ENCODE measurements at places on chromosomes 12 and 14.
A peak's percentile ranks its signal among the peaks of the same experiment; 100 is the strongest.

GRCh38 chr14:90280096-90280495 lies 23.7 kb downstream of the PSMC1 start:
- DNase-seq, result no peak

GRCh38 chr14:67018720-67019119 lies 170.5 kb upstream of the GARIN2 start:
- DNase-seq, result no peak

- DNase-seq, result no peak
These were observed 247.0 kb downstream of the PHLDA1 start for GRCh38 chr12:75784591-75784990.

DNA sequence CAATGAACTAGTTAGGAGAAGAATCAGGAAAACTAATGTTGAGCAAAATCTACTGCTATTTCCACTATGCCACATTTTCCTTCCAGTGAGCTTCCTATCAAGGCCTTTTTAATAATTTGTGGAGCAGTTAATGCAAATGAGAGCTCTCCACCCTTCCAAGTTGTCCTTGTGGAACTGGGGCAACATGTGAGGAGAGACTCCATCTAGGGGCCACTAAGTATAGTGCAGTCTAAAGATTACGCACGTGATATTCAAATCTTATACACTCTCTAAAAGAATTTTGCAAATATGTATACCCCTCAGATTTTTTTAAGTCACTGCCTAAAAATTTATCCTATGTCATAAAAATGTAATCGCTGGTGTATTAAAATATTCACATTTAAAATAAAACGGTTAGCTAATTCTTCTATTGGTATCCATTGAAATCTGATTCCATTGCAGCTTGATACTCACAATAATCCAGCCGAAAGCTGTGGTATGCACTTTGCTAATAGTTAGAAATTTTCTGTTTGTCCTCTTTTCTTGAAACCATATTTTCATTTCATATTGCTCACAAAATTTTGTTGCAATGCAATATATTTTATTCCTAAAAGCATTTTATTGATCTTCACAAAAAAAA lies 100.1 kb downstream of the PAH start:
- no peak for DNase-seq

GRCh38 chr12:106671840-106672239 lies 89.0 kb downstream of the RFX4 start:
- no peak for DNase-seq

DNA sequence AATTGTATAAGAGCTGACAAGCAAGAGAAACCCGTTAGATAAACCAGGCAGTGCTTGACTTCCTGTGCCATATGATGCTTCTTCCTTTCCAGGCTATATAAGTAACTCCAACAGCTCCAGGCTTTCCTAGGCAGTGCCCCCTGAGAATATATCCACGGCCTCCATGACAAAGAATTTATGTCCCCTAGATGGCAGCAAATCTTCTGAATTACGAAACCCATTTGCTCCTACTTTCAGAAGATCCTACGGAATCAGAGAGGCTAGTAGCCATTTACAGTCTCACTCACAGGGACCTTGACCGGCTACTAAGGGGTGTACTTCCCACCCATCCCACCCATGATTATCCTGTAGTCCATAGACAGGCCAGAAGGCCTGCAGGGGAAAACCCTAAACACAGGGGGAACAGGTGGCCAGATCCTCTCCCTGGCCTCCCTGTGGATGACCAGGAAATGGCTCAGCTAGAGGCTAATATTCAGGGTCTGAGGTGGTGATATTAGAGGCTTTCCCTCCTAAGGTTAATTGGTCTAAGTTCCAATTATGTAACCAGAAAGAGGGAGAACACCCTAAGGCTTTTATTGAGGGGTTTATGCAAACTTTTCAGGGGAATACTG lies 77.2 kb upstream of the DCD start:
- DNase-seq, result no peak

GRCh38 chr14:72929316-72930080 lies 3.2 kb downstream of the DCAF4 start:
- DNase-seq, result no peak

- peak; percentile 13 for DNase-seq
These were observed 226.2 kb upstream of the CRY1 start for GRCh38 chr12:107319533-107320032.

DNA sequence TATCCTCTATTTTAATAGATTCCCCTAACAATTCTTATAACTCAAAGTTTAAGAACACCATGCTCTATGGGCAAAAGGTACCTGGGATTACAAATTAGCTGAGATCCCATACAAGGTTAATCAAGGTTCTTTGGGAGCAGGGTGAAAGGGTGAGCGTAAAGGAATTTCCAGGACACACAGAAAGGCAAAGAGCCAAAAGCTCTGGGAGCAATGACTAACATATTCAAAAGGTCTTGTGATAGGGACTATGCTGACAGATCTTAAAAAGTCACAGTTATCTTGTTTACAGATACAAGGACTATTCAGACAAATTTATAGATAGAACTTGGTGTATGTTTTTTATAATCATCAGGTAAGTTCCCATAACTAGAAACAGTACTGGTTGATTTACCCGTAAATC lies 19.5 kb upstream of the PPFIBP1 start:
- DNase-seq, result no peak

- DNase-seq, result no peak
These were observed 143.6 kb upstream of the OTX2 start for GRCh38 chr14:56953884-56954283.

DNA sequence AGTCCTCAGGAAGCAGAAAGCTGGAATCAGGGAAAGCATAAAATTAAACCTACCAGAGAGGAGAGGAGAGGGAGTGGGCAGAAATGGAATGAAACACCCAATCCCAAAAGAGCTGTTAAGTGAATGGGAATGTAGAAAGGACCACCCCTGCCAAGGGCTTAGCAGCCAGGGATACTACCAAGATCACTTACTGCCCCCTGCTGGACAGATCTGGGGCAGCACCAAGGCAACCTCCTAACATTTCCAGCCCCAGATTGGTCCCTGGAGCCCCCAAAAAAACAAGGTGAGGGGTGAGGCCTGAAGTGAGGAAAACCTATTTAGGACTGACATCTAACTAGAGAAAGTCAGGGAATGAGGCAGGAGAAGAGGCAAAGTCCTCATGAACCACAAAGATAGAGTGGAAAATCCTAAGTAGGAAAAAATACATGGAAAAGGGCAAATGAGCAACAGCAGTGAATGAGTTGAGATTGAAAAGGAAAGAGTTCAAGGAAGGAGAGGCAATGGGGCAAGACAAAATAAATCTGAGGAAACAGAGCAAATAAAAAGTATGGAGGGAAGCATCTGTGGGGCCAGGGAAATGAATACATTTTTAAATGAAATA lies 11.2 kb upstream of the FKBP11 start:
- peak; percentile 82 for DNase-seq

DNA sequence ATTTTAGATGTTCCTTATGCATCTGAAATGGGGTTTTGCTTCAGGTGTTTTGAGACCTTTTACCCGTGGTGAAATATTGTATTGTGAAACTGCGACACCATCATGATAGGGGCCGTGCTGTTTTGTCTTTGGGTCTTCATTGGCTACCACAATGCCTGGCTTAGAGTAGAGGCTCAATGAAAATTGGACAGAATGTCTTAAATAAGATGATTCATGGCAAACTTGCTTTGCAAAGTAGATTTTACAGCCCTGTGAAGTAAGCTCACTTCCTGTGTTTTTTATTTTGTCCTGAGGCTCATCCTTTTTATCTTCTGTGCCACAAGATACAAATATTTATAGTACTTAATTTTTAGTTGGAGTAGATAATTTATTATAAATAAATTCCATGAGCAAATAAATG lies 111.3 kb upstream of the FRMD6 start:
- DNase-seq, result no peak

- no peak for DNase-seq
These were observed 276.3 kb downstream of the DUSP6 start for GRCh38 chr12:89075880-89076540.

DNA sequence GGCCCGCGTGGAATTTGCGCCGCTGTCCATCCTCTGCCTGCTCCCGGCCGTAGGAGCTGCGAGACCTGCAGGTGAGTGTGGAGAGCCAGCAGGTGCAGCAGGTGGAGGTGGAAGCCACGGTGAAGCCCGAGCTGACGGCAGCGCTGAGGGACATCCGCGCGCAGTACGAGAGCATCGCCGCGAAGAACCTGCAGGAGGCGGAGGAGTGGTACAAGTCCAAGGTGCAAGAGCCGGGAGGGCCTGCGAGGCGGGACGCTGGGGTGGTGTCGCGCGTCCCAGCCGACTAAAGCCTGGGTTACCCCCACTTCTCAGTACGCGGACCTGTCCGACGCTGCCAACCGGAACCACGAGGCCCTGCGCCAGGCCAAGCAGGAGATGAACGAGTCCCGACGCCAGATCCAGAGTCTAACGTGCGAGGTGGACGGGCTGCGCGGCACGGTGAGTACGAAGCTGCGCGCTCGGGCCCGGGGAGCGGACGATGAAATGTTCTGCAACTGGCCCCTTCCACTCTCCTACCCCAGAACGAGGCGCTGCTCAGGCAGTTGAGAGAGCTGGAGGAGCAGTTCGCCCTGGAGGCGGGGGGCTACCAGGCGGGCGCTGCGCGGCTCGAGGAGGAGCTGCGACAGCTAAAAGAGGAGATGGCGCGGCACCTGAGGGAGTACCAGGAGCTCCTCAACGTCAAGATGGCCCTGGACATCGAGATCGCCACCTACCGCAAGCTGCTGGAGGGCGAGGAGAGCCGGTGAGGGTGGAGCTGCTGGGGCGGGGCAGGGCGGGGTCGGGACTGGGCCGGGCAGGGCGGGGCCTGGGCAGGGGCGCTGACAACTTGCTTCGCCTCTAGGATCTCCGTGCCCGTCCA lies 2.1 kb downstream of the PRPH start:
- DNase-seq, result peak; percentile 27

GRCh38 chr12:80655751-80656150 lies 51.7 kb upstream of the MYF6 start:
- DNase-seq, result no peak

DNA sequence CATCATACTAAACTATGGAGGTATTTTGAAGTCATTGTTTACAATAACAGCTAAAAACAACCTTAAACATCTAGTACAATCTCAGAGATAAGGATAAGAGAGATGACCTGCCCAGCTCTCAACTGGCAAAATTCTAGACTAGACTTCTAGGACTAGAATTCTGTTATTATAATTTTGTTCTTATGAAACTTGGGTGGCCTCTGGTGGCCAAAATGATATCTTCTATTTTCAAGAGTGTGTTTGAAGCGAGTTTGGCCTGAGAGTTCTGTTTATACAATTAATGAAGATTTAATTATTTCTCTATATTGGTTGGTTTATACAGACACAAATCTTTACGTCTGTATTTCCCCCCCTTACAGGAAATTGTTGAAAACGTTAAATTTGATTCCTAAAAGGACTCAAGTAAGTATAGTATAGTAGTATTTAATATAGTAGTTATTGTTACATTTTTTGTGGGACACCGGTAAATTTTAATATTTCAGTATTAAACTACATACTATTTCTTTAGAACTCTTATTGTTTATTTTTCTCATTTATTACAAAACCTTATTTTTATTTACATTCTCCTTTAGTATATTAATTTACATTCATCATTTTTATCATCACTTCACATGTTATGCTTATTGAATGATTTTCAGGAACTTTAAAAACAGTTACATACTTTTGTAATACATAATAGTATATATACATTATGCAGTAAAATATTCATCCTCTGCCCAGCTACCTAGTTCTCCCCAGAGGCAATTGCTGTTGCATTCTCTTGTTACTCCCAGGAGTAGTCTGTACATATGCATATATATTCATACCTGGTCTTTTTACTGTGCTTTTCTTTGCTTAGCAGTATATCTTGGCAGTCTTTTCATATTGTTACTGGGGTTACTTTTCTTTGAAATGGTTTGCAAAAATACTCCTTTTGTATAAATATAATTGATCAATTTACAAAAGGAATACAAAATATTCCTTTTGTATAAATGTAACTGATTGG lies 6.6 kb downstream of the PPHLN1 start:
- DNase-seq, result no peak

- DNase-seq, result no peak
These were observed 269.3 kb downstream of the SNAPC1 start for GRCh38 chr14:62031504-62031903.

DNA sequence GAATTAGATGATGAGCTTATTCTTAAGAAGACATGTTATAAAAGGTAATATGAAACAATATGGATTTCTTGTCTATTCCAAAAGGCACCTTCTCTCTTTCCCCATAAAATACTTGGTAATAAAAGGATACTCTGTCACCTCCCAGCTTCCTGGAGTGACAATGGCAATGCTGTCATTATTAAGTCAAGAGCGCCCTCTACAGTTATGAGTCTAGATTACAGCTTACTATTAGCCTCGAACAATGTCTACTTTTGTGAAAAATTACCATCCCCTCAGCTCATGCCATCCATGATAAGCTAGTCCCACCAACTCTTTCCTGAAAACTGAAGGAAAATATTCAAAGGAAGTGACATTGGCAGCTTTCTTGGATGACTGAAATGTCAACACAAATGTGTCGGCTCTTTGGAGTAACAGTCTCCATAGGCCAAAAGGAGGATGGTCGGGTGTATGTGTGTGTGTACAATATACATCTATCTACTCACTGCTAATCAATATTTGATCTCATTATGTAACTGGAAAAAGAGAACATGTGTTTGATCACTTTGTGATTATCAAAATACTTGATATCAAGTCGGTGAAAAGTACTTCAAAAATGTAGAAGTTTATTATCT lies 48.7 kb upstream of the CDKN3 start:
- DNase-seq, result no peak

- no peak for DNase-seq
These were observed 9.2 kb downstream of the HIP1R start for GRCh38 chr12:122844366-122844971.

- no peak for DNase-seq
These were observed 129.9 kb downstream of the CPNE8 start for GRCh38 chr12:38775457-38775856.

- no peak for DNase-seq
These were observed 44.2 kb upstream of the RASSF3 start for GRCh38 chr12:64566122-64566521.

DNA sequence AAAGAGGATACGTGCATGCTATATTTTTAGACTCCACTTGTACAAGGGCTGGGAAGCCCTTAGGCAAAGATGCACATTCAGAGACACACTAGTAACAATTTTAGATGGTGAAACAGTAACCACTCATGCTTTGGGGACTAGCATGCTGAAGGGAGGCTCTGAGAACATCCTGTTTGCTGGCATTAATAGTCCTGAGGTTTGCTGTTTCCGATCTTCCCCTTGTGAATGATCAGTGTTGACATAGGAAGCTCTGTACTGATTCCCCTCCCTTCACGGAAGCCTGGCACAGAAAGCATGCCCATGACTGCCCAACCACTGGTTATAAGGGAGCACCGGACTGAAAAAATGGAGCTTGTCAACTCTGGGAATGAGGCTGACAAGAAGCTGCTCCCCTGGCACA lies 164.6 kb downstream of the GCH1 start:
- DNase-seq, result no peak
